GM12865 (cell line): ENCODE measurements at places on chromosomes 7 and 10.
A peak's percentile ranks its signal among the peaks of the same experiment; 100 is the strongest.

DNA sequence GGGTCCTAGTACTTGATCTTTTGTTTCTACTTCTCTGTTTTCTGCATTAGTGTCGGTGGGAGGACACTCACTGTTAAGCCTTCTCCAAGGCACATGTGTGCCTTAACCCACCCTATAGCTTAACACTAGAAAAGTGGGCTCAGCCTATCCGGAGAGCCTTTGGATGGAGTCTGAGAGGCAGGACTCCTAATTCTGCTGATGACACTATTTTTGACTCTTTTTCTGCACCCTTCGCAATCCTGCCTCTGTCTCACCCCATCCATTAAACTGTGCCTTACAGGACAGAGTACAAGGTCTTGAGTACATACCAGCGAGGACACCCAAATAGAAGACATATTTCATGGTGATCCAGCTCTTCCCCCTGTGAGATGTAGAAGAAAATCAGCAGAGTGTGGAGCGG lies 577 bp downstream of the PRSS37 start:
- no peak for DNase-seq

GRCh38 chr10:61898435-61898778 lies 3.1 kb upstream of the ARID5B start:
- DNase-seq = peak; percentile 47

DNA sequence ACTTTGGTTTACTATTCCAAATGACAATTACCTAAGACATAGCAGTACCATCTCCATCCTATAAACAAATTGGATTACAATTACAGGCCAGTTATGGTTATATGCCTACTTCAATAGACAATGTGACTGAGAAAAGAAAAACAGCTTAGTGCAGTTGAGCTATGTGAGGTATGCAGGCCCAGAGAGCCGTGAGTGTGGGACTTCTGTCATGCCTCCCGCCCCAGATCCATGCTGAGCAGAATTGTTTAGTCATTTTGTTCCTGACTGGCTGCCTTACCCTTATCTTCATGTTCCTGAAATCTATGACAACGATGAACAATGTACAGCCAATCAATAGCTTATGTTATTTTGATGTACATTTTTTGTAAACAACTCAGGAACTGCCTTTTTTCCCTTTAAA lies 21.7 kb downstream of the LARP4B start:
- no peak for DNase-seq

DNA sequence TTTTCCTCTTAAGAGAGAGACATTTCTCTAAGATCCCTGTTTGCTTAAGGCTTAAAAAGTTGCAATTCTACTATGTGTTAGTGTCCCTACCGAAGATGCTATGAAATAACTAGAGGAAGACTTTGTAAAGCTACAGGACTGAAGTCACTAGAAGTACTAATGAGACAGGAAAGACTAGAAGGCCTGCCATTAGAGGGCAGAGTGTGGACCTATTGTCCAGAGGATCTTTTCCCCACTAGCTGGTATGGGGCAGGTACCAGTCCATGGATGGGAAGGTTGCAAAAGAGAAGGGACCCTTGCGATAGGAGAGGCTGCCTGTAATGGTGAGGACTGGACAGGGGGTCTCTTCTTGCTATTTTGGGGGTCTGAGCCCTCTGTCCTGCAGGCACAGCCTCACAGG lies 178.1 kb downstream of the TMEM178B start:
- DNase-seq = no peak

DNA sequence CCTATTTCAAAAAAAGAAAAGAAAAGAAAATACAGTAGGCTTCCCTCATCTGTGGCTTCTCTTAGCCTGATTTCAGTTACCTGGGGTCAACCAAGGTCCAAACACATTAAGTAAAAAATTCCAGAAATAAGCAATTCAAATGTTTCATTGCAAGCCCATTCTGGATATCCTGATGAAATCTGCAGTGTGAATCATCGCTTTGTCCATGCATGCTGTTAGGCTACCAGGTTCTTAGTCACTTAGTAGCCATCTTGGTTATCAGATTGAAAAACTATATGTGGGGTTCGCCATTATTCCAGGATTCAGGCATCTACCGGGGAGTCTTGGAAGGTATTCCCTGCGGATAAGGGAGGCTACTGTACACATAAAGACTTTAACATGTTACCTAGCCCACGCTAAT lies 991 bp upstream of the FAM204A start:
- DNase-seq = no peak

DNA sequence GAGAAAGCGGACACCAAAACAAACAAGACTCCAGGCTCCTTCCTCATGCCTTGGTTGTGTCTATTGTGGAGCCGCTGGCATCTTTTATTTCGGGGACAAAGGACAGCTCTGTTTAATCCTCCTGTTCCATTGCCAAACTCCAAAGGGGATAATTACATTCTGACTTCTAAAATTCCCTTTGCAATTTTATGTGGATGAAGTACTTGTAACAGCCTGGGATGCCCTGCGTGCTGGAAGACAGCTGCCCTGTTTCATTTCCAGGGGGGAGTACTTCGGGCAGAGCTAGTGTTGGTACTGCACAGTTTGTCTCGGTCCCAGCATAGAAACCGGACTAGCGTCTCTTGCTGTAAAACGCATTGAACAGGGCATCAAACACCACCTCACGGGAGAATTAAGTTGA lies 90.9 kb downstream of the BAMBI start:
- DNase-seq = no peak

GRCh38 chr7:28474282-28474638 lies 61.9 kb downstream of the CREB5 start:
- no peak for DNase-seq

DNA sequence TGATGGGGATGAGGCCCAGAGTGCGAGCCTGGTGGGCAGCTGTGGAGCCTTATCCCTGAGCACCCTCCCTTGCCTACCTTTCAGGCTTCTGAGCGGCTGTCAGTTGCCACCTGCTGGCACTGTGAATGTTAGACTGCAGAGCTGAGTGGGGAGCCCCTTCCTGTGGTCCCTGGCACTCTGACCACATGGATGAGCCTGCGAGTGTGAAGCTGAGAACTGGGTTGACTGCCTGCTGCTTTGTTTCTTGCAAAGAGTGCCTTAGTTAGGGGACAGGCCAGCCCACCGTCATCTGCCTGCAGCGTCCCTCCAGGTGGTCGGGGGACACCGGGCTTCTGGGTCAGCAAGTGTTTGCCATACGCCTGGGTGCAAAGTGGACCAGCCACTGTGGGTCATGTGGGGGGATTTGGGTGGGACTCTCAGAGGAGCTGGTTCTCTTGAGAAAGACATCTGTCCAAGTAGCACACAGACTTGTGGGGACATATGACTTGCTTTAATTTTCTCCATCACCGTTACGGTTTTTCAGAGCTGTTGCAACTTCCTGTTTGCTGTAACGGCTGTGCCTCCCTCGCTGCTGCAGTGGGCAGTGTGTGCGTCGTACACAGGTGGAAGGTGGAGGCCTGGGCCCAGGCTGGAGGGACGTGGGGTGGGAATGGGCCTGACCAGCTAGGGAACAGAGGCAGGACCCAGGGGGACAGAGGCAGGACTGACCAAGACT lies 13.7 kb downstream of the INPP5A start:
- peak; percentile 57 for DNase-seq

- DNase-seq = peak; percentile 76
Measured at GRCh38 chr10:74189999-74190421, 39.0 kb downstream of the ADK start.

DNA sequence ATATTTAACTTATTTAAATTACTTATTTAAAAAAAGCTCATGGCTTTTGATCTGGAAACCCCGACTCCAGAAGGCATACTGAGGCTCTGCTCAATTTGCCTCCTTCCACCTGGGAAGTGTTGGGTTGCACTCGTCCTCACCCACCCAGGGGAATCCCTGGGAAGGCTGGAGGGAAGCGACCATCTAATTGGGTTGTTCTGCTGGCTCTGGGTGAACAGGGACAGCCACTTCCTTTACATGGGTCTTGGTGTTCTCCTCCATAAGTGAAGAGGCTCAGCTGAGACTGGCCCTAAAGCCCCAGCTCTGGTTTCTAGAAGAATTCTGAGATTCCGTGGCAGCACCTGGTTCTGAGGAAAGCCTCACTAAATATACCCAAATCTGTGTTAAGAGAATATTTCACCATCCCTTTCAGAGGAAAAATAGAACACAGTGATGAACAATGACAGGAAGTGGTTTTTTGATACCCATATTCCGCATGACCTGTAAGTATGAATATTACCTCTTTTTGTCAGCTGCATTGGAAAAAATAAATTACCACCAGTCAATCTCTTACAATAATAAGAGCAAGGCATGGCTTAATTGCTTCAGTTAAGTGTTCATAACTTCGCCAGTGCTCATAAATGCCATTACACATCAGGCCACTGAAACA lies 131.1 kb upstream of the SHH start:
- no peak for DNase-seq

DNA sequence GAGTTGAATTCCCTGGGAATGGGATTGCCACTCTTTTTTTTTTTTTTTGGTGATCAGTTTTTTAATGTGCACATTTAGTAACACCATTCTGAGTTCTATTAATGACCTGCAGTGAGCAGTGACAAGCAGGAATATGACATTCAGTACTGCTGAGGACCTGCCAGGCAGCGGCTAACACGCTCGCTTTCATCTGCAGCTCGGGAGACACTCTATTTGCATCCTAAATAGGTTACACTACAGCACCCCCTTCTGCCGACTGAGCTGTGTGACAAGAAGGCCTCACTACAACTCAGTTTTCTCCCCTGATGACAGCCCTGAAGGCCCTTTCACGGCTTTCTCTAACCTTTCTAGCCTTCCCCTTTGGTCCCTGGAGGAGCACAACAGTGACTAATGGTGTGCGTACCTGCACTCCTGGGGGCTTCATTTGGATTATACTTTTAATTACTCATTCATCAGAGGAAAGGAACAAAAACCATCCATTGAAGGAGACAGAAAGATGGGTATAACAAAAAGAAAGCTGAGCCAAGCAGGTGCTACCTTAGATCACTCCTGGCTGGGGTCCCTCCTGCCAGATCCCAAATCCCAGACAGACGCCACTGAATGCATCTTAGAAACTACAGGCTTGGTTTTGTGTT lies 872.4 kb downstream of the LRMDA start:
- DNase-seq = peak; percentile 55

- DNase-seq = no peak
Measured at GRCh38 chr10:95415621-95416031, 124.8 kb upstream of the PDLIM1 start.

DNA sequence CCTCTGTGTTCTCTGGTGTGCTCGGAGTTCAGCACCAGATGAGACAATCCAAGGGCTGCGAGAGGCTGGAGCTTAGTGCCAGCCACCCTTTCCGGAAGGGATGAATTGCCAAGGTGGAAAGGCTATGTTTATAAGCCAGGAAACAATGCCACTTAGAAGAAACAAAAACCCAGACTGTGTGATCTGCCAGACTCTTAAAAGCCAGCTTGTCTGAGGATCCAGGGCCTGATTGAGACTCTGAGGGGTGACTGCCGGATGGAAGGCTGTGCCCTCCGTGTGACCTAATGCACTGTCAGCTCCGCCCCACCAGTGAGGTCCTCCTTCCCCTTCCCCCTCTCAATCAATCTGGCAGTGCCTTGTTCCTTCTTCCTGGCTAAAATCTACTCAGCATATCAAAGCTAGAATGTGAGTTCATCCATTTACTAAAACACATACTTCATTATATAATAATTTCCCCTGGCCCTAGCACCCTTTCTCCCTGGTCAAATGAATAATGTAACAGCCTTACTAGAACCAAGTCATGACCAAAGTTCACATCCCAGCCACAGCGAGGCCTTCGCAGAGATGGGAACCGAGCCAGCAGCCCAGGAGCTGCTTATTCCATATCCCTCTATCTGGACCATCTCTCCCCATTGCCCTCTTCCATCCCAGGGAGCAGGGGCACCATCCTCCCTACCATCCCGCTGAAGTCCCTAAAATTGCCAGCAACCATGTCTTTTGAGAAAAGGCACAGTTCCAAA lies 25.5 kb downstream of the FAM107B start:
- peak; percentile 16 for DNase-seq

DNA sequence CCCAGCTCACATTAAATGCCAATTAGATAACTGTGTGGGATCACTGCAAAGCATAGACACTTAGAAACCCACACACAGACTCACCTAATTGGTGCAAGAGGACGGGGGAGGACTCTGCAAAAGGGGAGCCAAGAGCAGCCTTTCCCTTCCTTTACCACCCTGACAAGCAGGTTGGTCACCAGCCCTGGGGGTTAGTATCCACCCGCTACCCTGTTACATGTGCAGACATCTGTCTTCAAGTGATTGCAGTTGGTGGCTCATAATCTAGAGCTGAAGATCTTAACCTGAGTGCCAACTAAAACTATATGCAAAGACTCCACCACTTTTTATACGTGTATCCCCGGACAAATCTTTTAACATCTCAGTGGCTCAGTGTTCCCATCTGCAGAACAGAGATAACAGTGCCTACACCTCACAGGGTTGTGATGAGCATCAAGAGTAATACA lies 56.9 kb downstream of the SORBS1 start:
- DNase-seq = no peak

DNA sequence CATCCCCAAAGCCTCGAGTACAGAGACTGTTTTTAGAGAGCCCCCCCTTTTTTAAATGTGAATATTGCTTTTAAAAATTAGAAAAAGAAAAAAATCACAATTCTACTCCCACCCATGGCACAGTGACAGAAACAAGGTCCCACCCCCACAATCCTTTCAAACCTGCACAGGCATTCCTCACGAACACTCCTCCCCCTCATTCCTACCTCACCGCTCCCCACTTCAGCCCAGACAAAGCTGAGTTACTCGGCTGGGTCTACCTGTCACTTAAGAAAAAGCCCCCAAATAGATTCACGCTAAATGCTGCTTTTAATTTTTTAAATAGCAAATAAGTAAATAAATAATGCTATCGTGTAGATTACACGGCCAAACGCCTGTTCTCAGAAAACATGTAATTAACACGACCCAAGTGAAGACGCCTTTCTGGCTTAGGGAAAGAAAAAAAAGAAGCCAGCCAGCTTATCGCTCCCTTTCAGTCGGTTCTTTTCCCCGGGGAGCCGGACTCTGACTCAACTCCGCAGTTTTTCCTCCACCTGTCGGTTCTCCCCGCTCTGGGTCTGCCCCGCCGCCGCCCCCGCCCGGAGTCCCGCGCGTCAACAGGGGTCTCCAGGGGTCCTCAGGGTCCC lies 739 bp downstream of the MPP7 start:
- DNase-seq = no peak

DNA sequence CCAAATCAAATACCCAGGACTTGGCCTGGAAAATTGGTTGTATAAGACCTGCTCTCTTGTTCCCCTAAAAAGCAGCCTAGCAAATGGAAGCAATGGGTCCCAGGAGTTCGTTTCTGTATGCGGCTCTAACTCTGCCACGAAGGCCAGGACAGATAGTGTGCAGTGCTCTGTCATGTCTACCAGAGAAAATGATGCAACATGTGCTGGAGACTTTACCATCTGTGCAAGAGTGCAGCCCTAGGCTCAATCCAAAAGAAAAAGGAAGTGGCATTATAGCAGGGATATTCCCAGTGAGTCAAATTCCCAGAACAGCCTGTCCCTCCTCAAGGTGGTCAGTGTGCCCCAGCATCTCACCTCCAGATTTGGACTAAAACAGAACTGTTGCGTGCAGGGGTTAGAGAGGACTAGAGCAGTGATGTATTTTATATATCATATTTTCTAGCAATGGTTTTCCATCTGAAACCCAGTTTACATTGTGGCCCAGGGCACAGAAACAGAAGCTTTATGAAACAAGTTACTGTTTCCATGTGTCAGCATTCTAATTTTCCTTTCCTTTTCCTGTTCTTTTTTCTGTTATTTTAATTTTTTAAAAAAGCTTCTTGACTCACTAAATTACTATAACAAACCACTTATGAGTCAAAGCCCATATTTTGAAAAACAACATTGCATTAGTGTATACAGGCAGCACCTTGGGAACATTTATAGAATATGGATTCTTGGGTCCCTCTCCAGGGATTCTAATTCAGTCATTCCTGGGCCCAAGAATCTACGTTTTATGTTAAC lies 311.2 kb downstream of the RNLS start:
- DNase-seq = no peak

GRCh38 chr7:77827999-77828398 lies 29.4 kb downstream of the PHTF2 start:
- no peak for DNase-seq
